ENCODE measurements at places on chromosomes 11 and 22. TPM values are rescaled to one million over a fixed set of nuclear protein-coding genes. Genes with fewer than 3 reads are reported as not detected.

DNA sequence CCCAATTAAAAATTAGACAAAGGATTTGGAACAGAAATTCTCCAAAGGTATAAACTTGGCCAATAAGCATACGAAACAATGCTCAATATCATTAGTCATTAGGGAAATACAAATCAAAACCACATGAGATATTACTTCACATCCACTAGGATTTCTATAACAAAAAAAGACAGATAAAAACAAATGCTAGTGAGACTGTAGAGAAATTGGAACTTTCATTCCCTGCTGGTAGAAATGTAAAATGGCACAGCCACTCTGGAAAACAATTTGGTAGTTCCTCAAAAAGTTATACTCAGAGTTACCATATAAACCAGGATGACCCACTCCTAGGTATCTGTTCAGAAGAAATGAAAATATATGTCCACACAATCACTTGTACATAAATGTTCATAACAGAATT, 71.6 kb downstream of the RPL27A start:
- no peaks in the 10 kb centered on the region for H3K27me3 ChIP-seq
- no peak overlapping the region for H3K27ac ChIP-seq
- no peak overlapping the region for H3K4me3 ChIP-seq
- DNase-seq: no peak
- H3K4me1 ChIP-seq: peaks cover 24% of the 10 kb centered on the region

DNA sequence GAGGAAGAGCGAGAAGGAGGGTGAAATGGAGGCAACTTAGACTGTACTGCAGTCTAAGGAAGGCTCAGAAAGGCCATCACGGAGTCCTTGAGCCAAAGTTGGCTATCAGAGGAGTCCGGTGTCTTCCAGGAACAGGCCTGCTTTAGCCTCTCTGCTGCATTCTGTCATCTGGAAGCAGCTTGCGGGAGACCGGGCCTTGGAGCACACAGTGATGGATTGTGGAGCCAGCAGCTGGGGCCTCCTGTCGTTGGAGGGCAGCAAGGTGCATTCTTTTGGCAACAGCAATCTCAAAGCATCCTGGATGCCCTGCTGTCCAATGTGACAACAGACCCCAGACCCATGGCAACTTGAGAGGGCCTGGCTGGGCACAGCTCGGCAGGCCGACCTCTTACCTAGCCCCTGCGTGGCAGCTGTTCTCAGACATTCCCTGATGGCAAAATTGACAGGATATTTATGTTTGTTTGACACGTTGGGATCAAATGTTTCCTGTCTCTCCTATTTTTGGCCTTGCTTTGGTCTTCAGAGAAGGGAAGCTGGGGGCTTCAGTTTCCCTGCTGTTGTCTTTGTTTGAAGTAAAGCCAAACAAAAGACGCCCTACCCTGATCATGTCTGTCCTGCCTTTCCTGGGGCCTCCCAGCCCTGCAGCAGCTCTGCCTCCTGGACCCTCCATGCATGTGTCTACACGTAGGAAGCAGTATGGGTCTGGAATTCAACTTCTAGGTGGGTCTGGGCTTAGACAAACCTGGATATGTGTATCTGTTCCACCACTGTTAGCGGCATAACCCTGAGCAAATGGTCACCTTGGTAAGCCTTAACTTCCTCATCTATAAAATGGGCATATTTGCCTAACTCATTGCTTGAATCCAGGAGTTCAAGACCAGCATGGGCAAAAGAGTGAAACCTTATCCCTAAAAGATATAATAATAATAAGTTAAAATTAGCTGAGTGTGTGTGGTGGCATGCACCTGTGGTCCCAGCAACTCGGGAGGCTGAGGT, 43.9 kb upstream of the LMO2 start:
- no peaks in the 10 kb centered on the region for H3K27me3 ChIP-seq
- no peaks in the 10 kb centered on the region for H3K36me3 ChIP-seq
- H3K4me3 ChIP-seq: no peak overlapping the region
- no peaks in the 10 kb centered on the region for H3K4me1 ChIP-seq
- H3K27ac ChIP-seq: no peak overlapping the region

DNA sequence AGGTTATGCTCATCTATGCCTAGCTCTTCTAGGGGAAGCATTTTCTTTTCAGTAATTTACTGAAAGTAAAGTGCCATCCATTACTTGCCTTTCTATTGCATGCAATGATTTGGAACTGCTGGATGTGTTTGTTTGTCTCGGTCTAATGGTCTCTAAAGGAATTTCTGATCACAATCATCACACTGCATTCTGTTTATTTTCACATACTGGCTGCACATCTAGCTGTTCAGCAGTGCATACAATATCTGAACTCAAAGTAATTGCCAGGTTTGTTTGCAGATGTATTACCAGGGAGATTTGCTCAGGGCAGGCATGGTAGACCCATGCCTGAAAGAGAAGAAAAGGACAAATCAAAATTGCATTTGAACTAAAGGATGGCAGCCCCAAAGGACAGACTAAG, 36.4 kb upstream of the CWF19L2 start:
- no peak overlapping the region for H3K27ac ChIP-seq
- no peak for DNase-seq
- H3K36me3 ChIP-seq: no peaks in the 10 kb centered on the region
- no peaks in the 10 kb centered on the region for H3K27me3 ChIP-seq
- no peak overlapping the region for H3K4me3 ChIP-seq
- no peaks in the 10 kb centered on the region for H3K4me1 ChIP-seq

The IFITM10 gene
- total RNA-seq: 0.09 TPM

The CD3E gene
- total RNA-seq: not detected

DNA sequence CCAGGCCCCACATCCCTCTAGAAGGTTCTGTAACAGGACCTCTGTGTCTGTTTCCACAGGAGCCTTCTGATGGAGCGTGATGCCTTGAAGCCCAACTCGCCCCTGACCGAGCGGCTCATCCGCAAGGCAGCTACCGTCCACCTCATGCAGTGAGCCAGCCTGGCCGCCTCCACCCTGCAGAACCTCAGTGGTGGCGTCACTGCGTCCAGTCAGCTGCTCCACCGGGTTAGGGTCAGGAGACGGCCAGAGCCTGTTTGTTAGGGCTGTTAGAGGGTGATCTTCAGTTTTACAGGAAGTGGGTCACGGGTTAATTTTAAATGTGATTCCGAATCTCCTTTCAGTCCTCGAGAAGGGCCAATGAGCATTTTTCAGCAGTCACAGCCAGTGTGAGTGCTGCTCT, 3.9 kb upstream of the GTSE1 start:
- no peak for DNase-seq
- H3K27ac ChIP-seq: no peak overlapping the region
- no peaks in the 10 kb centered on the region for H3K27me3 ChIP-seq
- peaks cover 16% of the 10 kb centered on the region for H3K4me1 ChIP-seq
- no peak overlapping the region for H3K4me3 ChIP-seq

DNA sequence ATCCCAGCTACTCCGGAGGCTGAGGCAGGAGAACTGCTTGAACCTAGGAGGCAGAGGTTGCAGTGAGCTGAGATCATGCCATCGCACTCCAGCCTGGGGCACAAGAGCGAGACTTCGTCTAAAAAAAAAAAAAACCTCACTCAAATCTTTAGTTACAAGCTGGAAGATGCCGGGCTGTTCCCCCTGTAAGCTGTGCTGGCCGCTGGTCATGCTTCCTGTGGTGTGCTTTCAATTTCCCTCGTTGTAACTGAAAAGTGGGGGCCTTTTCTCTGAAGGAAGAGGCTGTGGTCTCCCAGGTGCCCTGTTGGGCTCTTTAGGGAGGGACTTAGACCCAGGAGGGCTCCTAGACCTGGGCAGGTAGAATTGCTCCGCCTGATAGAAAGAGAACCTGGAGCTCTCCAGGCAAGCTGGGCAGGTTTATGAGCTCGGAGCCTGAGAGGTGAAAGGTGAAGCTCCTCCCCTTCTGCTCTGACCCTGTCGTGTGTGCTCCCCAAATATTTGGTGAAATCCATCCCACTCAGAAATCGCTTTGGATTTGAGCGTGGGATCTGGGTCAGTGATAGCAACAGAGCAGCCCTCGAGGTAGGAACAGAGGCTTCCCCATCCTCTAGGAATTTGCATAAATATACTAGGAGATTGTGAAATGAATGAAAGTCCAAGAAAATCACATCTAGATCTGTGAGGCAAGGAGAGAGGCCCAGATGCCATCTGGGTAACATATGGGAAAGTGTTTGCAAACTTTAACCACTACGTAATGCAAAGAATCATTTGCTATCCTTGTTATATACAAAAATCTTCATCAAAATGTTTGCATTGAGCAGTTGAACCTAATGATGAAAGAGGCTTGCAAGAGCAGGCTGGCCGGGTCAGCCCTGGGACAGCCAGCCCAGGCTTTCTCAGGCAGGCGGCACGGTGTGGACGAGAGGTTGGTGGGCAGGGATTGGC, 154.3 kb downstream of the FBXO7 start:
- H3K27ac ChIP-seq: peak overlapping the region; percentile 53
- no peaks in the 10 kb centered on the region for H3K36me3 ChIP-seq
- H3K27me3 ChIP-seq: no peaks in the 10 kb centered on the region
- H3K4me3 ChIP-seq: no peak overlapping the region

The COPB1 gene
- 221 TPM for total RNA-seq

The HIRA gene
- 36.7 TPM for total RNA-seq
